ENCODE measurements at places on chromosomes 6 and 20.

DNA sequence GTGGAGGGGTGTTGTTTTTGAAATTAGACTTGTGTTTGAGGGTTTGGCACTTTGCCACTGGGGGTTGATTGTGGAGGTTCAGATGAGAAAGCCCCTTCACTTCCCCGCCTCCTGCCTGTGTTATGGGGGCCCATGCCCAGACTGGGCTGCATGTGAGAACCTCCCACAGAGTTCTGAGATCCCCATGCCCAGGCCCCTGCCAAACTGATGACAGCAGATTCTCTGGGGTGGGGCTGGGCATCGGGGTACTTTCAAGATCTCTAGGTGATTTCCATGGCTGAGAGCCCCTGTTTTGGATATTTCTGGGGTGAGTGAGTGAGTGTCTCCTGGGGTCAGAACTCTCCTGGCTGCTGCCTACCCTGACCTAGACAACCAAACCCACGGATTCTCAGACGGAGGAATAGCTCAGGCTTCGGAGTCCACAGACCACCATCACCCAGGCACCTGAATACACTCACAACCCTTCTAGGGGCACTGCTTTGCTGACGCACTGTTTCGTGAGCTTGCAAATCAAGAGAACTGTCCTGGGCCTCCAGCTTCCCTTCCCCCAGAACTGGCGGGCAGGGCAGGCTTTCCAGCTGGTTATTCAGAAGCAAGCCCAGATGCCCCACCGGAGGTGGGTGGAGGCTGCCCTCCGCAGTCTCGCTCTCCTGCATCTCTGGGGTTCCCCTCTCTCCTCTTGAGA, 6.3 kb downstream of the BCAS1 start:
- no peak for DNase-seq

DNA sequence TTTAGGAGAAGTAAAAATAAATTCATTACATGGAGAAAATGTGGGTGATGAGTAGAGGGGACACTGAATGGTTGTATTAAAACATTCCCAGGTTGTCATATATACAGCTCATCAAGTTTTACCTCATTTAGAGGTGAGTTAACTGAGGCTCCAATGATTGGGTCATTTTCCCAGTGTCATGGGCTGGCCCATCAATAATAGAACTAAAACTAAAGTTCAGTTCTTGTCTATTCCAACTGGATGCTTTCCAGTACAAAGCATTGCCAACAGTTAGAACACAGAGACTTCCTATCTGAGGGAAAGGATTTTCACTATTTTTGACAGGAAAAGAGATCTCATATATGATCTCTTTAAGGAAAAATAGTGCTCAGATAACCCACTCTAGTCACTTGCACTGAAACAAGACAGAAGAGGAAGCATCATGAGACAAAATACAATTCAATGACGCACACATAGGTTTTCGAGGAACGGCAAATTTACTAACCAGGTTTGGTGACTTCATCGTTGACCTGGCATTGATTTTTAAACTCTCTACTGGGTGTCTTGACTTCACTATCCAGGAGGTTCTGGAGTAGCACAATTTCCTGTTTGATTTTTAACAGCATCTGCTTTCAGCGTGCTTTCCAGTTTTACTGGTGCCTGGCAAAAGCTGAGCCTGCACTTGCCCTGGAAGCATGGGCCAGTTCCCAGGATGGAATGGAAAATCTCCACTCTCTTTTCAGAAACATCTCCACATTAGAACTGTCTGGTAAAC, 195.5 kb upstream of the FBXL4 start:
- DNase-seq = no peak

DNA sequence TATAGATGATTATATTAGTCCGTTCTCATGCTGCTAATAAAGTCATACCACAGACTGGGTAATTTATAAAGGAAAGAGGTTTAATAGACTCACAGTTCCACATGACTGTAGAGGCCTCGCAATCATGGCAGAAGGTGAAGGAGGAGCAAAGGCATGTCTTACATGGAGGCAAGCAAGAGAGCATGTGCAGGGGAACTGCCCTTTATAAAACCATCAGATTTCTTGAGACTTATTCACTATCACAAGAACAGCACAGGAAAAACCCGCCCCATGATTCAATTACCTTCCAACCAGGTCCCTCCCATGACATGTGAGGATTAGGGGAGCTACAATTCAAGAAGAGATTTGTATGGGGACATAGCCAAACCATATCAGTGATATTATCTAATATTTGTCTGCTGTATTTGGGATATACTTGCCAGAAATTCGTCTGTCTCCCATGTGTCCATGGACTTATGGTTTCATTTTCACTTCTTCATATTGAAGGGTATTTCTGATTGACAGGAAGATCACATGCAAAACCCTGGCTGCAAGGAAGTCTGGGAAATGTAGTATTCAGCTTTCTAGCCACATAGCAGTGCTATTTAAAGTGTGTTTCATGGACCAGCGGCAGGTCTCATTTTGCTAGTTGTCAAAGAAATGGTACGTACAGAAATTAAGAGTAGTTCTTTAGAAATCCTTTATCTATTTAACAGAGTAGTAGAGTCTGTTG, 50.5 kb upstream of the PAK5 start:
- DNase-seq = peak; percentile 85

DNA sequence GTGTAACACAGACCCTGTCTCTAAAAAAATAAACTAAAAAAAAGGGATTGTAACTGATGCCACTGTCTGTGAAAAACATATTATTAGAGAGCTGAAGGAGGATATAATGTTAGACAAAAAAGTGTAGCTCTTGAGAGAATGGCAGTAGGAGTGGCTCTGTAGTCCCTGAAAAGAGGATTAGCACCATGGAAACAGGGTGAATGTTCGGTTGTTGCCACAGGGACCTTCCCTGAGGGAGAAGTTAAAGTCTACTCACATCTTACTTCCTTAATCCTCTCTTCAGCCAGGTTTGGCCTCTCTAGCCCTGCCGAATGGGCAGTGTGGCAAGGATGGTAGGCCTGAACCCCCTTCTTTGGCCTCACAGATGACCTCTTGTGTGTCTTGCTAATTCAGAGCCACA, 12.1 kb downstream of the SCAND1 start:
- peak; percentile 6 for DNase-seq

GRCh38 chr6:73560853-73561407, 40.1 kb upstream of the EEF1A1 start:
- peak; percentile 92 for DNase-seq

- DNase-seq = peak; percentile 62
Observed at GRCh38 chr6:27592481-27593199, 119.7 kb upstream of the ZNF184 start.

- no peak for DNase-seq
Observed at GRCh38 chr6:120965814-120966213, 368.5 kb downstream of the TBC1D32 start.

DNA sequence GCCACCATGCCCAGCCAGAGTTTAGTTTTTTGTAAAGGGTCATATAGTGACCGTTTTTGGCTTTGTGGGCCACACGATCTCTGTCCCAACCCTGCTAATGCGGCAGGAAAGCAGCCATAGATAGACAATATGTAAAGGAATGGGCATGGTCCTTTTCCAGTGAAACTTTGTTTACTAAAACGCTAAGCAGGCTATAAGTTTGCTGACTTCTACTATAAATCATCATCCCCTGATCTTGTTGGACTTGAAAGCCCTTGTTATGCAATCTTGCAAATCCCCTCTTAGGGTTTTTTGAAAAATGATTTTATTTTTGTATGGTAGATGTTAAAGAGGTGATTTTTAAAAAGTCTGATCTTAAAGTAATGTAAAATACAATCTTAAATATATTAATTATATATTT, 63.6 kb downstream of the CBFA2T2 start:
- DNase-seq = no peak

- no peak for DNase-seq
Observed at GRCh38 chr6:16623029-16623653, 138.1 kb downstream of the ATXN1 start.

GRCh38 chr6:169221264-169221663, 32.4 kb downstream of the THBS2 start:
- no peak for DNase-seq

GRCh38 chr6:50977796-50978195, 159.1 kb downstream of the TFAP2B start:
- no peak for DNase-seq

DNA sequence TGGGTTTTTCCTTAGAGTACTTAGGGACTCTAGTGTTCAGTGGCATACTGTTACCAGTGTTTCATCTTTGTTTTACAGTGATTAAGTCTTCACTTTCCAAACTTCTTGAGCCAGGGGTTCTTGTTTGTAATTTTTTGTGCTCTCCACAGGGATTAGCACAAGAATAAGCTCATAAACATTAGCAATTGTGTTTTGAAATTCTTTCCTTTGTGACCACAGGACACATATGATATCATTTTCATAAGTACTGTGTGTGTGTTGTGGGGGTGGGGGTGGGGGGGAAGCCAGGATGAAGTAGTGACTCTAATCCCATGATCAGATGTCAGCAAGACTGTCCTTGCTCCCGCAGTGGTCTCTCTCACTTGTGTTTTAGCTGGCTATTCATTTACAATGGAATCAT, 101.5 kb upstream of the SCP2D1 start:
- no peak for DNase-seq

GRCh38 chr6:111939902-111940301, 66.7 kb upstream of the FYN start:
- peak; percentile 87 for DNase-seq

DNA sequence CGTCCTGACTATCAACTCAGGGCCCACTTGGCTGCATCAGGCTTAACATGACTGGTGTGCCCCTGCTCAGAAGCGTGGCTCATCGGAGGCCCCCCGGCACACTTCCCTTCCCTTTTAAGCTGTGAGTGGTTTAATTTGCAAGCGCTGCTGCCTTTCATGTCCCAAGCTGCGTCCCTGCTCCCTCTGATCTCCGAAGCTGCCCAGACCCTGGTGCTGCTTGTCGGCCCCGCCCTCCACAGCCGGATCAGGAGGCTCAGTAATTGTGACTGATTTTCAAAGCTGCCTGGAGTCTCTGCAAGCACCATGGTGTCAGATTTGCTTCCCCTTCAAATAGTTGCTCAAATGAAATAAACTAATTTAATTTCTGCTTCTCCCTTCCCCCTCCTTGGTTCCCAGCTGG, 71.1 kb downstream of the CDH22 start:
- no peak for DNase-seq

DNA sequence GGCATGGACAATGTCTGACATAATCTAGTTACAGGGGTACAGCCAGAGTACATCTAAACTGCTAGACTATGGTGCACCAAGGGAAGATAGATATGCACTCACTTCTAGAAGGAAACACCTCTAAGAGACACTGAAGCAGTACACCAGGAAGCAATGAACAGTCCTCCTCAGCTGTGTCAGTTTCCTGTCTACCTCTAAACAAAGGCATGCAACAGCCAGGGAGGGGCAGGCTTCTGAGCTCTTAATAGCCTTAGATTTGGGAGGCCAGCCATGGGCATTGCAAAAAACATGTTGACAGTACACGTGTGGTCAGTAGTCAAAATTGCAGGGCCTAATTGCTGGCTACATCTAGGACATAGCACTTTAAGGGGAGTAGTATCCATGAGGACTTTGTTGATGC, 21.4 kb downstream of the CRYBG1 start:
- DNase-seq = no peak

GRCh38 chr20:21189761-21190523, 64.1 kb downstream of the KIZ start:
- DNase-seq = no peak

DNA sequence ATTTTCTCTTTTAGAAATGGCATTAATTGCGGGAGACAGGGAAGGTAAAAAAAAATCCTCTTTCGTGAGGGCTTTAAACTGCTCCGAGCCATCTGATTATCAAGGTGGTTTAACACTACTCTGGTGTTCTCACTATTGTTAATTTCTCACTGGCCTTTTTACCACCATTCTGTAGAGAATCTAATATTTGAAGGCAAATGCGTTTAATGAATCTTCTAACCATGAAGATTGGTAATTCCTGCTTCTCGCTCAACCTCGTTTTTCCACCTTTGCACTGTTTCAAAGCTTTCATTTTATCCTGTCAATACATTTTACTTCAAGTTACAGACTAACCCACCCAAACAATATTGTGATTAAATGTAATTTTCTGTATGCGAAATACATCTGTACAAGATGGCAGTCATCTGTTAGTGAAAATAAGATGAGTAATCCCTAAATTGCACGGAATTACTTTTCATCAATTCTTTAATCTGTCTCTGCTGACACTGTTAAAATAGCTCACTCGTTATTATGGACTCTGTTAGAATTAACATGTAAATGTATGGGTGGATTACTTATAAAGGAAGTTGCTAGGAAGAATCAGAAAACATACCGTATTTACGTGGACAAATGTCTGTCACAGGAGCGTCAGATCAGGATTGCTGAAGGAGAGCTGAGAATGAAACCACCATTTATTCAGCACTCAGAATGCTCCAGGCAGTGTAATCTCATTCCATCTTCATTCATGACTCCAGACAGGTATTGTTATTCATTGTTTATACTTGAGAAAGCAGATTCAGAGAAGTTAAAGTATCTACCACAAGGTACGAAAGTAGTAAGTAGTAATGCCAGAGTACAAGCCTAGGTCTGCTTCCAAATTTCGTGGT, 1.1 kb upstream of the LCA5 start:
- DNase-seq = no peak

- no peak for DNase-seq
Observed at GRCh38 chr6:93323630-93324029, 95.7 kb downstream of the EPHA7 start.

DNA sequence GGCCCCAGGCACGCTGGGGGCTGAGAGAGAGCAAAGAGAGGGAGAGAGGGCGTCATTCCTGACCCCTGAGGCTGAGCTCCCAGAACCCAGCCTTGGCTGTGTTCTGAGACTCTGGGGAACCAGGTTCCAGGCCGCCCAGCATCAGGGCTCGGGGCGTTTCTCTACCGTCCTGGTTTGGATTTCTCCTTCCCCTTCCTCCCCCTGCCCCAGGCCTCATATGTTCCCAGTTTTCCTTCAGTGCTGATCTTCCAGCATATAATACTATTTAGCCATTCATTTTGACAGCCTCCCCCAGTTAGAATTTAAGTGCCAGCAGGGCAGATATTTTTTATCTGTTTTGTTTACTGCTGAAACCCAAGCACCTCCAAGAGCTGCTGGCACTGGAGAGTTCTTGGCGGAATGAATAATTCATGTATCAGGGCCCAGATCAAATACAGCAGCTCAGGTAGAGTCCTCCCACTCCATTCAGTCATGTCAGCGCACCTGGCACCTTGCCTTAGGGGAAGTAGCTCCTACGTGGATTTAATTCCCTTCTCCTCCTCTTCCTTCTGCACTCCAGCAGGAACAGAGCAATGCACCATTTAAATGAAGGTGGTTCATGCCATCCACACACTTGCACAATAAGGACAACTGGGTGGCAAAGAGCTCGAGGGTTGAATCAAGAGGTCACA, 23.4 kb upstream of the FRMD1 start:
- DNase-seq = no peak

GRCh38 chr20:41366546-41367392, at the start of gene EMILIN3:
Gene EMILIN3, minus strand, starts transcription at chr20:41366818. Its CDS starts 184 bp downstream, at chr20:41366634.
- DNase-seq = no peak

Data from MV-4-11 (cell line).